Right ventricle myocardium superior (tissue), 1 donor: ENCODE measurements at places on chromosomes 2 and 18.

DNA sequence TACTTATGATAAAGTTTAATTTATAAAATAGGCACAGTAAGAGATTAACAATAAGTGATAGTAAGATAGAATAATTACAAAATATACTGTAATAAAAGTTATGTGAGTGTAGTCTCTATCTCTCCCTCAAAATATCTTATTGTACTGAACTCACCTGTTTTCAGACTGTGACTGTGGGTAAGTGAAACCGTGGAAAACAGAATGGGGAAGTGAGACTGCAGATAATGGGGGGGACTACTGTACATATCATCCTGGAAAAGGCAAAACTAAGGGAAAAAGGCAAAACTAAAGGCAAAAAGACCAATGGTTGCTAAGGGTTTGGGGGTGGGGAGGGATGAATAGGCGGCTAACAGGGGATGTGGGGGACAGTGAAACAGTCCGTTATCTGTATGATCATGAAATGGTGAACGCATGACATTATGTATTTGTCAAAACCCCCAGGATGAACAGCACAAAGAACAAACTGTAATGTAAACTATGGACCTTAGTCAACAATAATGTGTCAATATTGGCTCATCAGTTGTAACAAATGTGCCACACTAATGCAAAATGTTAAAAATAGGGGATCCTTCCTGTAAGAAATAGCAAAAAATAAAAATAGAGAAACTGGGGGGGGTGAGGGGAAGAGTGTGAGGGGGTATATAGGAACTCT lies 93.8 kb downstream of the EPB41L3 start:
- DNase-seq = no peak

DNA sequence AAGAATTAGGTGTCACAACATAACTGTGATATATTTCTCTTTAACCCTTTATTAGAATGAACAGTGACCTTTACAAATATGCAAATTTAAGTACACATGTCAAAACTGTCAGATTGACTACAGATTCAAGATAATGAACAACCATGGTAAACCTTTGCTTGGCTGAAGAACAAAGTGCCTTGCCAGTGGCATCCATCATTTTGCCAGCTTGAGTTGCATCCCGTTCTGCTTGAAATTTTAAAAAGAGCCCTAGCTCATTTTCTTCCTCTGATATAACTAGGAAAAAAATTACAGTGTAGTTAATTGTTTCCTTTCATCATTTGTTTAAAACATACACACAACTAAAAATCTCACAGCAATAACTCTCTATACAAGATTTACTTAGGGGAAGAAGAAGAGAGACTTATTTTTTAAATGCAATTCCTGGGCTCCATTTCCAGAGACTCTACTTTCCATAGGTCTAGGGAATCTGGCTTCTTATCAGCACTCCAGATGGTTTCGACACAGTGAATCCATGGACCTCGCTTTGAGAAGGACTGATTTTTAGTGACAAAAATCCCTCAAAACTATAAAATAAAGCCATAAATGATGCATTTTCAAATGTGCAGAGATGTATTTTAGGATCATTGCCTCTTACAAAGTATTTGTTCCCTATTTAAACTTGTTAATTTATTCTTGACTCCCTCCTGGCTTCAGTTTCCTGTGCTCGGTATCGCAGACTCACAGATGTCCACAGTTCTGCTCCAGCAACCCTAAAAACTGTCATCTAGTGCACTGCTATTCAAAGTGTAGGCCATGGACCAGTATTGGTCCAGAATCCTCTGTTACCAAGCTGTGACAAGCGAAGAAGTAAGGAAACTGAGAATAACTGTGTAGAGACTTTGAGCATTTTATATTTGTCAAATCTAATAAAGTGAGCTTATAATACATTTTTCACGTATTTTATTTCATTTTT lies 50.1 kb downstream of the ICA1L start:
- DNase-seq = no peak

DNA sequence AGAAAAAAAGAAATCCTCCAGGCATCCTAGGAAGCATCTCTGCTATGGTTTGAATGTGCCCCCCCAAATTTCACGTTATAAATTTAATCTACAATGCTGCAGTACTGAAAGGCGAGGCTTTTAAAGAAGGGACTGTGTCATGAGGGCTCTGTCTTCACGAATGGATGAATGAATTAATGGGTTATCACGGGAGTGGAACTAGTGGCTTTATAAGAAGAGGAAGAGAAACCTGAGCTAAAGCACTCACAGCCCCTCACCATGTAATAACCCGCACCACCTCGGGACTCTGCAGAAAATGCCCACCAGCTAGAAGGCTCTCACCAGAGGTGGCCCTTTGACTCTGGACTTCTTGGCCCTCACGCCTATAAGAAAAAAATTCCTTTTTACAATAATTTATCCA lies 27.6 kb downstream of the RNU4ATAC start:
- DNase-seq = no peak

DNA sequence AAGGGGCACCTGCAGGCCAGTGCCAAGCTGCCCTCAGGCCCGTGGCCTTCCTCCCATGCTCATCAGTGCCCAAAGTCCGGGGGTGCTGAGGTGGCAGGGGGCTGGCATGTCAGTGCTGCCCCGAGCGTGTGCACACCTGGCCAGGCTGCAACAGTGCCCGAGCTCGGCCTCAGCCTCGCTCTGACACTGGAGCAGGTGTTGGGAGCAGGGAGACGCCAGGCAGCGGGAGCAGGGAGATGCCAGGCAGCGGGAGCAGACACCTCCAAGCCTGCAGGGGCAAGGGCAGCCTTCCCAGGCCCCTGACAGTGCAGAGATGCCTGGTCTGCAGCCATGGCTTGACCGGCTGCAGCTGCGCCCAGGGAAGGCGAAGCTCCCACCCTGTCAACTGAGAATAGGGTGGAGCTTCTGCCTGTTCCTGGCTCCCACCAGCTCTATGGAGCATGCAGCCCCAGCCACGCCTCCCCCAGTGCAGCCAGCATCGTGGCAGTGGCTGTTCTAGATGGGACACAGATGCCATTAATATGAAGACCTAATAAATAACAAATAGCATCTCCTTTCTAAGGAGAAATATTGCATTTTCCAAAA lies 82.4 kb downstream of the DTNB start:
- DNase-seq = no peak

DNA sequence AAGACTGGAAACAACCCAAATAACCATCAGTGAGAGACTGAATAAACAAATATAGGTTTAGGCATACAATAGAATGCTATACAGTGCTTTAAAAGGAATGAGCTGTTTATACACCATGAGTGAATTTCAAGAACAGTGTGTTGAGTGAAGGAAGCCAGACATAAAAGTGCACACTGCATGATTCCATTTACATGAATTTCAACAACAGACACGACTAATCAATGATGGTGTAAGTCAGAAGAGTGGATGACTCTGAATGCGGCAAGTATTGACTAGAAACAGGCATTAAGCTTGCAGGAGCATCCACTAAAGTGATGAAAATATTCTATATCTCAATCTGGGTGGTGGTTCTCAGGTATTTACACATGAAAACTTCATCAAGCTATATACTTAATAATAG lies 142.7 kb upstream of the SLC39A10 start:
- DNase-seq = no peak

GRCh38 chr18:67428805-67429204 lies 87.7 kb downstream of the DSEL start:
- DNase-seq = no peak

DNA sequence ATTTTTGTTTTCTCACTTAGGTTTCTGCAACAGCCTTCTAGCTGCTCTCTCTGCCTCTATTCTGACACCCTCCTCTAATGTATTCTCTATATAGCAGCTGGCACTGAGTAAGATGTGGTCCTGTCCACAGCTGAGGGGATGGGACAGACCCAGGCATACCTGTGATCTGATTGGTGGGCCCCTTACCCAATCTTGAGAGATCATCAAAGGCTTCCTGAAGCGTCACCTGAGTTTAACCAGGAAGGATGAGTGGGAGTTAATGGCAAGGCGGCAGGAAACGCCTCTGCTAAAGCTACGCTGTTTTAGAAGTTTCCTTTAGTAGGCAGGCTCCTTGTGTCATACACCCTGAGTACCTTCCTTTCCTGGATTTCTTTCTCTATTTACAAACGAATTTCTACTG lies 5.7 kb upstream of the TET3 start:
- no peak for DNase-seq

GRCh38 chr2:147588191-147588590 lies 256.6 kb upstream of the ACVR2A start:
- DNase-seq = no peak

DNA sequence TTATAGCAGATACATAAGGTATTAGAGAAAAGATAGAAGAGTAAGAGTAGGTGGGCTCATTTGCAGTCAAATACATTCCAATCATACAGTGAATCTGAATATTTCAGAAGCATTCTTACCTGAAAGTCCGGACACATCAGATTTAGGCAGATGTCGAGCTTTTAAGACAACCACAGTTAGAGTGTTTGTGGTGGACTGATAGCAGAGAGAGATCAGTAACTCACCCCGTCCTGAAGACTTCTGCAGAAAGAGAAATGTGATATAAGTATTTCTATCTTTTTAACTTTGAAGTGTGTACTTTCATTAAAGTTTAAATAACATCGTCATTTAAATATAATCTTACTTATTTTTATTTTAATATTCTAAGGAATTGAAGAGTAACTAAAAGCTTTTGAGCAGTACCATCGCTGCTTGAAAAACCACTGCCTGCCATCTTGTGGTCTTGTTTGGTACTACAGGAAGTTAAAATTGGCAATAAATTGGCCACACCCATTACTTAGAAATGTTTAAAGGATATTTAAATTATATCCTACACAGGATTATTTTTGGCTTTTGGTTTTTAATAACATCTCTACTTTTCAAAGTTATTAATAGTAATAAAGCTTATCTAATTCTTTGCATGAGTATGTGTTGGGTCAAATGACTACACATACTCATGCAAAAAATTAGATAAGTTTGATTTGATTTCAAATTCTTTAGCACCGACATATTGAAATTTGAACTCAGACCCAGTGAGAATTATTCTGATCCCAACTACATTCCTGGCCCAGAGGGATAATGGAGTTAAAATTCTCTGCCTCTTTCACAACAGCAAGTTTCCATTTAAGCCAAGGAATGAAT lies 5.5 kb downstream of the SYT4 start:
- DNase-seq = no peak

DNA sequence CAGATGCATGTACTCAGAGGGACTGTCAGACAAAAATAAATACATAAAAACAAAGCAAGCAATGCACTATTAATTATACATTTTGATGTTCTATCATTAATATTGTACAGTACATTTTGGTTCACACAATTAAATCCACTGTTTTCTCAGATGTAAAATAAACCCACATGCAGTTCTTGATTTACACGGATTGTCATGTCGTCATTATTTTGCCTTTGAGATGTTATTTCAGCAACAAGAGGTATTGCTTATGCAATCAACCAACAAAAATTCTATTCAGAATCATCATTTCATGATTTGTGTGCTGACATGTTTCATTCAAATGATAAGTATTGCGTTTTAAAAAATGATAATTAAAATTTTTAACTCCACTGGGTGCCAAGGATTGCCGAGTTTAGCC lies 79.2 kb downstream of the TSHZ1 start:
- DNase-seq = no peak

GRCh38 chr2:188976545-188977268 lies 2.5 kb downstream of the COL3A1 start:
- no peak for DNase-seq

DNA sequence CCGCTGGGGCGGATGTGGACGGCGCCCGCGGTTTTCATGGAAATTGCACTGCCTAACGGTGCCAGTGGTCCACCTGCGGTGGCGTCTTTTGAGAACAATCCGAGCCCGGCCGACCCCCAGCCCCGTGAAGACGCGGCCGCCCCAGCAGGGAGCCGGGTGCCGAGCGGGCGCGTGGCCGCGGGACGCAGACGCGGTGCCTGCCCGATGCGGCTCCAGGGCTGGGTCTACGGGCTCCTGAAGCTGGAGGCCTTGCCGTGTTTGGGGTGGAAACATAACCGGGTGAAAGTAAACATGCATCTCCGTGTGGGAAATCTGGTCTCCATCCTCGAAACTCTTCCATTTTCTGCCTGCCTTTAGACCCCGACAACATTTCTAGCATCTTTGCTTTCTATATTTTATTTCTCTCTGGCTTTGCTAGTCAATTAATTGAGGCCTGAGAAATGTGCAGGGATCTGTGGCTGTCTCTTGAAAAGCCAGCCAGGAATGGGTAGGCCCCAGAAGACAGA lies 572 bp downstream of the INPP4A start:
- no peak for DNase-seq

- DNase-seq = no peak
These were observed 99.8 kb upstream of the ZEB2 start for GRCh38 chr2:144619760-144620159.

GRCh38 chr2:75605770-75606529 lies 40.6 kb upstream of the MRPL19 start:
- DNase-seq = no peak

DNA sequence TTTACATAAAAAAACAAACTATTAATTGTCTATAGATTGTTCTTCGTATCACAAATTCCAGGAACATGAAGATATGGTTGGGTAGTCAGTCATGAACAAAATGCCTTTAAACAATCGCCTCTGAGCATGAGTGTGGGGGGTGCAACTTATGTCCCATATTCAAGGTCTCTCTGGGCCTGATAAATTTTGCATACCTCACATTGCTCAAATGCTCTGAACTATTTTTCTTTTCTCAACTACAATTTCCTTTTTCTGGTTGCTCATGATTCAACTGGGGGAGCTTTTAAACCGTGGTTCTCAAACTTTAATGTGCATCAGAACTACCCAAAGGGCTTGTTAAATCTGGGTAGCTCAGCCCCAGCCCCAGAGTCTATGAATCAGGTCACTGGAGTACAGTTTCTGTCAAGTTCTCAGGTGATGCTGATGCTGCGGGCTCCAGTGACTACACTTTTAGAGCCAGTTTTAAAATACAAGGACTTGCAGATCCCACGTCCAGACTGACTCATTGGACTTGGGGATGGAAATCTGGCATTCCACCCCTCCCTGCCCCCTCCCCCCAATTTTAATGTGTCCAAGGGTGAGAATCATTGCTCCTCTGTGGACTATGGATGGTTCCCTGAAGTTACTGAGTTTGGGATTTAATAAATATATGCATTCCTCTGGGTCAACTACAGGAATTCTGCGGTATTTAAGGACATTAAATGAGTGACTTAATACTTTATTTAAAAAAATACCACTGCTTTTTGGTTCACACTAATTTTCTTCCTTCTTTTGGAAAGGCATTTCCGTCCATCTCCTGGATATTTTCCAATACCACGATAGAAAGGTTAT lies 1.5 kb upstream of the GPD2 start:
- DNase-seq = no peak

GRCh38 chr2:232369126-232369951 lies 9.2 kb upstream of the ALPP start:
- DNase-seq = no peak

GRCh38 chr18:65336411-65336810 lies 414.4 kb upstream of the CDH7 start:
- no peak for DNase-seq

- no peak for DNase-seq
These were observed 57.5 kb upstream of the CTLA4 start for GRCh38 chr2:203809991-203810510.

GRCh38 chr2:177754492-177754873 lies 318.1 kb downstream of the PDE11A start:
- no peak for DNase-seq

DNA sequence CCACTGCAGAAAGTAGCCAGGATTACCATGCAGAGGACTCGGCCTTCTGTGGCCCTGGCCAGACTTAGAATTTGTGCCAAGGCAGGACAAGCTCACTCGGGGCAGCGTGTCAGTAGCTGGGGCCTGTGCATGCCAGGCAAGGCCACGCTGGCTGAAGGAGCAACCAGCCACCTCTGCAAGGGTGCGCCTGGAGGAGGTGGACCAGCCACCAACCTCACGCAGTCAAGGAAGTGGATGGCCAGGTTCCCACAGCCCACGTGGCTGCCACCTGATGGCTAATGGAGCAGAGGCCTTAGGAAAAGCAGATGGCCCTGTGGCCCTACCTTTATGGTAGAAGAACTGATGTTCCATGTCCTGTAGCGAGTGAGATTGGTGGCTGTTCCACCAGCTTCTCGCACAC lies 107.9 kb downstream of the CCDC74A start:
- no peak for DNase-seq
